ENCODE measurements at places on chromosomes 13 and 19.
A peak's percentile ranks its signal among the peaks of the same experiment; 100 is the strongest.

- DNase-seq, result no peak
Measured at GRCh38 chr19:10224337-10224736, 6.8 kb downstream of the S1PR2 start.

- DNase-seq, result no peak
Measured at GRCh38 chr13:94864474-94864873, 152.1 kb upstream of the SOX21 start.

GRCh38 chr13:101959016-101959415, 442.8 kb downstream of the FGF14 start:
- DNase-seq, result no peak

GRCh38 chr13:114096031-114096485, 36.4 kb downstream of the RASA3 start:
- DNase-seq, result no peak

DNA sequence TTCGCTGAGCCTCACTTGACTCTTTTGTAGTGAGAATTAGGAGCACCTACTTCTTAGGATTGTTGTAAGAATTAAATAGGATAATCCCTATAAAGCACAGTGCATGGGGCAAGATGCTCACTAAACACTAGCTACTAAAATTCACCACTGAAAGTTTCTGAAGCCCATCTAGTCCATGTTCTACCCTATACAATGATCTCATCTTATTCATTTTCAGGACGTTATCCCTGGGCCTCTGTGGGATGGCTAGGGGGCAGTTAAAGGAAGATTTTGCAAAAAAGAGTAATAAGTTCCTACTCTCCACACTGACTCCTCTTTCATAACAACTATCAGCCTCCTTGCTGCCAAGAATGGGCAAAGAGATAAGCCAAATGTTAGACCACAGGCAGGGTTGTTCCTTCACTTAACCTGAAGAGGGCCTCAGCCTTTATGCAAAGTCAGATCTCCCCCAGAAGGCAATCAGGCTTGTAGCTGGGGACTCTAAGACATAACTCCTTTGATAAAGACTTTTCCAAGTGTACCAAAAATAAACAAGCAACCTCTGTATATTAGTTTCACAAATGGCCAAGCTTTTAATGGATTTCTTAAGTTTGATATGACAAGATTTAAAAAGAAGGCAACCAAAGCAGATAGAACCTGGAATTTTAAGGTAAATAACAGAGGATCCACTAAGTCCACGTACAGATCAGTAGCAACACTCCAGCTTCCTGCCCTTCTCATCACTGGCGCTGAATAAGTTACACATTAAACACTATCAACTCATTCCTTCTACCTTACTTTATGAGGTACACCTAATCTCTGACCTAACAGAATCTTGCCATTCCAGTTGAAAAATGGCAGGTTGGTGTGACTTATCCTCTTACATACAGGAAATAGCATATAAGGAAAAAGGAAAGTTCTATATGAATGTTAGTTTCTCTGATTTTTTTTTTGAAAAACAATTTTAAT, 44.4 kb downstream of the ELF1 start:
- no peak for DNase-seq

GRCh38 chr19:5443723-5444122, 11.5 kb upstream of the ZNRF4 start:
- no peak for DNase-seq

- DNase-seq, result peak; percentile 34
Measured at GRCh38 chr19:35468637-35469036, 20.6 kb downstream of the FFAR2 start.

DNA sequence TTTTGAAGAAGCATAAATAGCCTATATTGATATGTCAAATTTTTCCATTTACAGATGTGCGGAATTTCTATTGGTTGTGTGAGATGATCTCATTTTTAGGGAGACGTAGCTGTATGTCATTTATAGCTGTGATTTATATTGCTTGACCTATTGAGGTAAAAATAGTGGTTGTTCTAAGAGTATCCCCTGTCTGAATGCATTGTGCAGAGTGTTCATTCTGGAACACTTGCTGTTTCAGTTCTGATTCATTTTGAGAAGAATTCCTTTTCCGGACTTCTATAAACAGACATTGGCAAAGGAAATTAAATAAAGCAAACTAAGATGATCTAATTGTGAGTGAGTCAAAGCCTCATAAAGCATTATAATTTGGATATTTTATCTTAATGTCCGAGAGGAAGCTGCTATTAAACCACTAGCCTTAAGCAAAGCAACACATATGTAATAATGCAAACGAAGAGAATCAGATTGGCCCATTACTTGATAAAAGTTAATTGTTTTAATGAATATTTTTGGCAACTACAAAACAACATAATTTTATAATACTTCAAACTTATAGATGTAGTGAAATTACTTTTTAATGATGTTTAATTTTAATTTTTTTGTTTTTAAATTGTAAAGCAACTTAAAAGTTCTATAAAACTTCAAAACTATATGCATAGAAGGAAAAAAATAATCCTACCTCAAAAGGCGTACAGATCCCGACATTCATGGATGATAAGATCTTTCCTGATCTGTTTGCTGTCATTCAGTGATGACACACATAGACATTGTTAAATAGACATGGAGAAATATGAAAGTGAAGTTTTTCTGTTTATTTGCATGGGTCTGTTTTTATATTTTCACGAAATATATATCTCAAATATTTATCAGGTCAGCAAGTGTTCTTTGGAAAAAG, 942.6 kb upstream of the SLC10A2 start:
- no peak for DNase-seq

DNA sequence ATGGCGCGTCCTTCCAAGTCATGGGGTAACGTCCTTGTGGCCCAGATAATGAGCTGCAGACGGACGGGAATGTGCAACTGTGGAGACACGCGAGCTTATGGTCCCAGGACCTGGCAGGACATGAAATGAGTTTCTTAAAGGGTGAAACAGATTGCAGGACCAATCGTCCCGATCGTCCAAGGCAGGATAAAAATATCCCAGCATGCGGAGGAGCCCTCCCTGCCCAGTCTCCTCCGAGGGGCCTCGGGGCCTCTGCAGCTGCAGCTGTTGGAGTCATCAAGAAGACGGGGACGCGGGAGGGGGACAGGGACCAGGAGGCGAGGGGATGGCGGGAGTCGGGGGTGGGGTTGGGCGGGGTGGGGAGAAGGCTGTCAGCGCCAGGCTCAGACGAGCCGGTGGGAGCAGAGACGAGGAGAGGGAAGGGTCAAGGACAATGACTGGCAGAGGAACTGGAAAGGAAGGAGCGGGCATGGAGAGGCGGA, 14.4 kb upstream of the GARIN5A start:
- DNase-seq, result peak; percentile 47

DNA sequence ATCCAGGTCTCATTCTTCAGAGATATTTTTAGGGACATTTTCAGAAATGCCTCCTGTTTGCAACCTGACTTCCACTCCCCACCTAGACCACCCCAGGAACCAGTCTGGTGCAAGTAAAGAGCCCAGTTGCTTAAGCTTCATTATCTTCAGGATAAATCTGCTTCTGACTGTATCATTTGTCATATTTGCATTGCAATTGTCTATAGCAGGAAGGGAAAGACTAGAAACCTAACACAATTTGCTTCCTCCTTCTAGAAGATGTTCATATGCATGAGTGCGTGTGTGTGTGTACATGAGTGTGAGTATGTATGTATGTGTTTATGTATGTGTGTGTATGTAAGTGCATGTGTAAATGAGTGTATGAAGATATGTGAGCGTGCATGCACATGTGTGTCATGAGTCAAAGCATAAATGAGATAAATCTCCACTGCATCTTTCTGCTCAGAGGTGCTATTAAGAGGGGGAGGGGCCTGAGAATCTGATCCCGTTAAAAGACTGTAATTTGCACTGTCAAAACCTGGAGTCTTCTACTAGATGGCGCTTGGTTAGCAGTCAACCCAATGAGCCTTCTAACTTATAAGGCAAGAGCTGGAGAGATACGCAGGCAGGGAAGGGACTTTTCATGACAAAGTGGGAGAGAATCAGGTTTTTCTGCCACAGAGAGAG, 178.8 kb upstream of the KL start:
- no peak for DNase-seq

GRCh38 chr13:79463604-79464003, 17.4 kb upstream of the NDFIP2 start:
- DNase-seq, result no peak

GRCh38 chr13:110307767-110308655, 927 bp downstream of the COL4A2 start:
- no peak for DNase-seq

DNA sequence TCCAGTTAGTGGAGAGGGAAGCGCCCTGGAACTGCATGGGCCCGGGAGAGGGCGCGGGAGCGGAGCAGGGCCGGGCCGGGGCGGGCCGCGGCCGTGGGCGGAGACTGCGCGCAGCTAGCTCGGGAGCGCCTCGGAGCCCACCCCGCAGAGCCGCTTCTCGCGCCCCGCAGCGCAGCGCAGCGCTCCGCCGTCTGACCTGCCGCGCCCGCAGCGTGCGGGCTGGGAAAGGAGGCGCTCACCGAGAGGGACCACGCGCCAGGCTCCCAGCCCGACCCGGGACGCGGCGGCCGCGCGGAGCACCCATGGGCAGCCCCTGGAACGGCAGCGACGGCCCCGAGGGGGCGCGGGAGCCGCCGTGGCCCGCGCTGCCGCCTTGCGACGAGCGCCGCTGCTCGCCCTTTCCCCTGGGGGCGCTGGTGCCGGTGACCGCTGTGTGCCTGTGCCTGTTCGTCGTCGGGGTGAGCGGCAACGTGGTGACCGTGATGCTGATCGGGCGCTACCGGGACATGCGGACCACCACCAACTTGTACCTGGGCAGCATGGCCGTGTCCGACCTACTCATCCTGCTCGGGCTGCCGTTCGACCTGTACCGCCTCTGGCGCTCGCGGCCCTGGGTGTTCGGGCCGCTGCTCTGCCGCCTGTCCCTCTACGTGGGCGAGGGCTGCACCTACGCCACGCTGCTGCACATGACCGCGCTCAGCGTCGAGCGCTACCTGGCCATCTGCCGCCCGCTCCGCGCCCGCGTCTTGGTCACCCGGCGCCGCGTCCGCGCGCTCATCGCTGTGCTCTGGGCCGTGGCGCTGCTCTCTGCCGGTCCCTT, at the start of gene MLNR:
MLNR (plus strand) TSS at position 303 of the 820 bp plus-strand sequence; CDS start at position 303, 0 bp downstream.
- DNase-seq, result no peak

All from foreskin fibroblast (primary cell).